Endothelial cell of umbilical vein (primary cell): ENCODE measurements at places on chromosomes 1 and 21. TPM values are rescaled to one million over a fixed set of nuclear protein-coding genes. Genes with fewer than 3 reads are reported as not detected.

DNA sequence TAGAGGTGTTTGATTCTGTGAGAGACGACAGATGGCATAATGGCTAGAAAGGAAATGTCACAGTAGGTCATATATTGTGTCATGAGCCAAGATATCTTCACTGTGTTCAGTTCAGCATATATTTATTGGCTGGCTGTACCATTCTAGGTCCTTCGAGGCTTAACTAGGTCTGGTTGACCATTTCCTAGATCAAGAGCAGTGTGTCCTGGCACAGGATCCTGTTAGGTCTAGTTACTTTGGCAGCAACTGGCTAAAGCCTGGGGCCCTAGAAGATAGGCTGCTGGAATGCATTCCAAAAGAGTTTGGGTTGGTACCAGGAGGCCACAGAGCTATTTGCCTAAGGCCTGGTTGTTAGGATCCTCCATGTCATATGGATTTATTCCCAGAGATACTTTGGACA, 20.9 kb downstream of the ZBTB40 start:
- H3K27ac ChIP-seq: no peak overlapping the region
- no peaks in the 10 kb centered on the region for H3K4me1 ChIP-seq
- DNase-seq: no peak

GRCh38 chr1:110752941-110753725, 78.4 kb upstream of the KCNA3 start:
- DNase-seq: no peak
- no peak overlapping the region for H3K4me3 ChIP-seq
- no peaks in the 10 kb centered on the region for H3K4me1 ChIP-seq
- H3K27me3 ChIP-seq: no peaks in the 10 kb centered on the region

GRCh38 chr1:32925403-32926162, 24.4 kb upstream of the TMEM54 start:
- H3K27ac ChIP-seq: no peak overlapping the region
- no peaks in the 10 kb centered on the region for H3K36me3 ChIP-seq

DNA sequence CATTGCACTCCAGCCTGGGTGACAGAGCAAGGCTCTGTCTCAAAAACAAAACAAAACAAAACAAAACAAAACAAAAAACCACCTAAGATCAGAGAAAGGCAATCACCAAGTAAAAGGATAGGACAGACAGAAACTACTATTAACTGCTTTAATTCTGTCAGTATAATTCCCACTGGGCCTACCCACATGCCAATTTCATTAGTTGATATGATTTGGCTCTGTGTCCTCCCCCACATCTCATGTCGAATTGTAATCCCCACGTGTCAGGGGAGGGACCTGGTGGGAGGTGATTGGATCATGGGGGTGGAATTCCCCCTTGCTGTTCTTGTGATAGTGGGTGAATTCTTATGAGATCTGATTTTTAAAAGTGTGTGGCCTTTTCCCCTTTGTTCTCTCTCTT, 27.2 kb upstream of the CAPZB start:
- H3K4me1 ChIP-seq: peaks cover 3% of the 10 kb centered on the region
- no peak overlapping the region for H3K4me3 ChIP-seq
- no peak for DNase-seq

DNA sequence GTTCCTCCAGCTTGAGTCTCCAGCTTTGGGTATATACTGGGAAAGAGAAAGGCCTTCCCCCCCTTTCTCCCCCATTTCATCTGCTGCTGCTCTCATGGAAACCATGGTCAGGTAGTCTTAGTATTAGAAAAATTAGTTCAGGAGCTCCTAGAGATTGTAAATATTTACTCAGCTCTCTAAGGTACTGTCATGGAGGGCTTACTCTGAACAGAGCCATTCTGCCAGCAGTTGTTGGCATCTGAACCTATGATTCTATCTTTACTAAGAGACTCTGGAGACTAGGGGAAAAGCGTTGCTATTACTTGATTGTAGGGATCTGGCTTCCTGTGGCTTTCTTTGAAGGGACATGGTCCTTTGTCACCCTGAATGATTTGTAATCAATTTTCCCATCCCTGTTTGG, 6.1 kb downstream of the INTS3 start:
- peaks cover 11% of the 10 kb centered on the region for H3K4me1 ChIP-seq
- no peak overlapping the region for H3K27ac ChIP-seq
- no peaks in the 10 kb centered on the region for H3K27me3 ChIP-seq
- H3K4me3 ChIP-seq: no peak overlapping the region

- no peak for DNase-seq
- no peak overlapping the region for H3K4me3 ChIP-seq
- no peaks in the 10 kb centered on the region for H3K36me3 ChIP-seq
- H3K27ac ChIP-seq: no peak overlapping the region
Observed at GRCh38 chr1:240235521-240236288, 144.0 kb downstream of the FMN2 start.

GRCh38 chr1:212700223-212700891, 717 bp upstream of the BATF3 start:
- peak overlapping the region; percentile 34 for H3K4me3 ChIP-seq
- no peak overlapping the region for H3K27ac ChIP-seq
- H3K27me3 ChIP-seq: peaks cover 37% of the 10 kb centered on the region

DNA sequence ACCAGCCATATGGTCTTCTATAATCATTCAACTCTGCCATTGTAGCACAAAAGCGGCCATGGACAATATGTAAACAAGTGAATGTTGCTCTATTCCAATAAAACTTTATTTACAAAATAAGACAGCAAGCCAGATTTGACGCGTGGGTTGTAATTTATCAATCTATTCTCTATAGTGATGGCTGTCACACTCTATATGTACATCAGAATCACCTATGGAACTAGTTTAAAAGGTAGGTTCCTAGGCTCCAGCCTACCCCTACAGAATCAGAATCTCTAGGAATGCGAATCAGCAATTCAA, 7.7 kb downstream of the BCL2L15 start:
- H3K27ac ChIP-seq: no peak overlapping the region
- no peak overlapping the region for H3K4me3 ChIP-seq
- DNase-seq: no peak

DNA sequence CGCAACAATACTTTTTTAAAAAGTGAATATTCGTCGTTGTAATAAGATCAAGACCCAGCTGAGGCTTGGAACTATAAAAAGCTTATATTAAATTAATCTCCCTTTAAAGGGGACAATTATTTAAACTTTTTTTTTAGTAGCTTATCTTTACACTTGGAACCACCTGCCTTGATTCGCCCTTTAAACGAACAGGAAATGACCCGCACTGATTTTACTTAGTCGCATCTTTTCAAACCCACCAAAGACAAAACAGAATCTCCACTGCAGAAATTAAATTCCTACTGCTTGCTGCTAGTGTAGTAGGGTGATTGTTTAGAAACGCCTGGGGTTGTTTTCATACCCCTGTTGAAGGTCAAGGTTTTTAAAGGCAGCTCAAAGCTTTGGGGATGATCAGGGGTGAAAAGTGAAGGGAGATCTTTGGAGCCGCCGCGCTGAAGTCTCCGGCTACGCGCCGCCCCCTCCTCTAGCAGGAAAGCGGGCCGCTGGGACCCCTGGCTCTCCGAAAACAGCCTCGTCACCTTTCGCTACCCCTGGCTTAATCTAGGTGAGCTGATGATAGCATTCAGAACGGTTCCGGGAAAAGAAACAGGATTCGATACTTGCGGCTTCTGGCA, 163.4 kb downstream of the RUNX1 start:
- peaks cover 6% of the 10 kb centered on the region for H3K27me3 ChIP-seq
- peaks cover 52% of the 10 kb centered on the region for H3K4me1 ChIP-seq
- H3K4me3 ChIP-seq: peak overlapping the region; percentile 90
- peak; percentile 47 for DNase-seq

GRCh38 chr1:99851850-99852454, 1.8 kb downstream of the AGL start:
- peaks cover 7% of the 10 kb centered on the region for H3K4me1 ChIP-seq
- DNase-seq: no peak
- H3K36me3 ChIP-seq: no peaks in the 10 kb centered on the region

DNA sequence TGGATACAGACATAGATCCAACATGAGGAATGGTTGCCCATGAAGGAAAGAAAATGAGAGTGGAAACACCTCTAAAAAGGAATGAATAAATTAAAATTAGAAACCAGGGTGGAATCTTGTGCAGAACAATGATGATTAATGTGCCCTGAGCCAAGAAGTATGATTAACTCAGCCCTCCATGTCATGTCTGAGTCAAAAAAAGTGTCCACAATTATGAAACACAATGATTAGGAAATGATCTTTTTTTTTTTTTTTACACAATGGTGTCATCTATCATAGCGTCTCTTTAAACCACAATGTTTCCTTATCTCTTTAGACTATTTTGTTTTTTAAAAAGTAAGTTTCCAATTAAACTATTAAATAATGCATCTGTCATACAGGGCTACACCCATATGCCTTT, 78.9 kb upstream of the RAB4A start:
- no peak overlapping the region for H3K27ac ChIP-seq
- no peaks in the 10 kb centered on the region for H3K36me3 ChIP-seq
- H3K4me3 ChIP-seq: no peak overlapping the region
- DNase-seq: no peak
- H3K27me3 ChIP-seq: no peaks in the 10 kb centered on the region

GRCh38 chr1:116775116-116775752, 21.0 kb downstream of the CD2 start:
- no peak overlapping the region for H3K27ac ChIP-seq
- no peak for DNase-seq
- H3K4me1 ChIP-seq: peaks cover 3% of the 10 kb centered on the region
- H3K27me3 ChIP-seq: no peaks in the 10 kb centered on the region
- H3K4me3 ChIP-seq: no peak overlapping the region
- H3K36me3 ChIP-seq: no peaks in the 10 kb centered on the region

DNA sequence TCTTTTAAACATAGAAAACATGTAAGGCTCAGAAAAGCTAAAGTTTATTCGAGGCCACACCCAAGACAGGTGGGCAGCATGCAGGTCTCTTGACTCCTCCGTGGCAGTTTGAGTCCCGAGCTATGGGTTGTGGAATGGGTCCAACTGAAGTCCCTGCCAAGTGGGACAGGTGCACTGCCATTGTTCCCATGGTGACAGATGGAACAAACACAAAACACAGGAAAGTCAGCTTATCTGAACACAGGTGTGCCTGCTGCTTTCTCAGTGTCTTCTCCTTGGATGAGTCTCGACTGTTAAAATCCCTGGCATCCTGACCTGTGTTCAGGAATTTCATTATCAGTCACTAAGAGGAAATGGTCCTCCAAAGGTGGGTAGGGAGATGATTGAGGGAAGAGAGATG, 99.0 kb upstream of the RAB4A start:
- H3K27me3 ChIP-seq: no peaks in the 10 kb centered on the region
- H3K36me3 ChIP-seq: no peaks in the 10 kb centered on the region
- H3K4me1 ChIP-seq: no peaks in the 10 kb centered on the region
- no peak overlapping the region for H3K27ac ChIP-seq
- H3K4me3 ChIP-seq: no peak overlapping the region
- no peak for DNase-seq

The RAD54L gene
- total RNA-seq: 18.9 and 19.7 TPM in 2 replicates

The C2CD4D gene
- total RNA-seq: 0.18 TPM in 1 of 2 replicates, not detected in the other

The NBPF9 gene
- total RNA-seq: 22.1 and 27.1 TPM in 2 replicates

The ZSCAN20 gene
- total RNA-seq: 4.7 and 5.8 TPM in 2 replicates

The FMN2 gene
- not detected in 2 replicates for total RNA-seq

The SRSF11 gene
- 168 and 177 TPM in 2 replicates for total RNA-seq

The OR2M2 gene
- not detected in 2 replicates for total RNA-seq
